ENCODE measurements at places on chromosomes 1 and 21.

GRCh38 chr1:35692317-35692716 lies 26.4 kb downstream of the C1orf216 start:
- no peak for DNase-seq

DNA sequence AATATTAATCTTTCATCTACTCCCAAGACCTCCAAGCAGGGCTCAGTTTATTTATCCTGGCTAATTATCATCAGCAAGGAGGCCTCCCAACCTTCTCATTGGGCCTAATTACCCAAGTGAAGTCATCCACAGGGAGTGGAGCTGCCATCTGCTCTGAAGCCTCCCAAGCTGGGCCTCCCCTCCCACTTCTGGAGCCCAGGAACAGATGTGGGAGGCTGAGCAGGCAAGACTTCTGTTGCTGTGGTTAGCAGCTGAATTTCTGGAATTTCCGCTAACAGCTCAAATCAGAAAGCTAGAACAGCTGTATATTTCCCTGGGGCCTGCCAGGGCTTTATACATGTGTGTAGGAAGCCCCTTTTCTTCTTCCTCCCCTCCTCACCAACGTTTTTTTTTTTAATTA lies 127.5 kb downstream of the UCK2 start:
- DNase-seq: no peak

DNA sequence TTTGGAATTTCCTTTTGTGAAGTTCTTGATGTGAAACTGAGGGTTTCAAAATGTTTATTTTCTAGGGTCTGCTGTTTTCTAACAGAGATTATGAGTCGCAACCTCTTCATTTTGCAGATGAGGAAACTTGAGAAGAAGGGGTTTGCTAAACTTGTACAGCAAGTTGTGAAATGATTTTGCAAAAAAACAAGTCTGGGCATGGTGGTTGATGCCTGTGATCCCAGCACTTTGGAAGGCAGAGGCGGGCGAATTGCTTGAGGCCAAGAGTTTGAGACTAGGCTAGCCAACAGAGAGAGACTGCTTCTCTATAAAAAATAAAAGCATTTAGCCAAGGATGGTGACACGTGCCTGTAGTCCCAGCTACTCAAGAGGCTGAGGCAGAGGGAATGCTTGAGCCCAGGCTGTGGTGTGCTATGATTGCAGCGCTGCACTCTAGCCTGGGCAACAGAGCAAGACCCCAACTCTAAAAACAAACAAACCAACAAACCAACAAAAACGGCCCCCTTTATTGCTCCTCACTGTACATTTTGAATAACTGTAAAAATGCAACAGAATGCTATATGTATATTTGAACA lies 9.9 kb downstream of the TRIM67 start:
- DNase-seq: no peak

DNA sequence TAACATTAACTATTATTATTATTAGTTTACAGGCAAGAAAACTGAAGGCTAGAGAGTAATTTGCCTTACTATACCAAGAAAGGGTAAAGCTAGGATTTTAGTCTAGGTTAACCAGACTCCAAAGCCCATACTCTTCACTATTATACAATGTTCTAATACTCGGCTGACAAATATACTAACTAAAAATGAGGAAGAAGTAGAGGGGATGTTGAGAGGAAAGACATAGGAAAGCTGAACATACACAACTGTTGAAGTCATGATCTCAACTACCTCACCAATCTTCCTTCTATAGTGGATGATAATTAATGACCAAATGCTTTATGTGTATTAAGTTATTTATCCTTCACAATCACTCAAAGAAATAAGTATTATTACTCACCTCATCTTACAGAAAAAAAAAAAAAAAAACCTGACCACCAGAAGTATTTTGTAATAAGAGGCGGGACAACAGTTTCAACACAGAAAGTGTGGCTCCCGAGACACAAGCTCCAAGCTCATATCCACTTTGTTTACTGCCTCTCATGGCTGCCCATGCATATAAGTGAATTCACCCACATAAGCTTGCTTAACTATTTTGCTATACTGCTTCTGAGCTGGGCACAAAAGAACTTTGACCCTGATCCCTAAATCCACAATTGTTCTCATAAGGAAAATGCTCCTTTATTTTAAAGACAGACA lies 78.0 kb downstream of the USP1 start:
- DNase-seq: no peak

- DNase-seq: no peak
These were observed 6.7 kb downstream of the HECTD3 start for GRCh38 chr1:45004281-45004920.

DNA sequence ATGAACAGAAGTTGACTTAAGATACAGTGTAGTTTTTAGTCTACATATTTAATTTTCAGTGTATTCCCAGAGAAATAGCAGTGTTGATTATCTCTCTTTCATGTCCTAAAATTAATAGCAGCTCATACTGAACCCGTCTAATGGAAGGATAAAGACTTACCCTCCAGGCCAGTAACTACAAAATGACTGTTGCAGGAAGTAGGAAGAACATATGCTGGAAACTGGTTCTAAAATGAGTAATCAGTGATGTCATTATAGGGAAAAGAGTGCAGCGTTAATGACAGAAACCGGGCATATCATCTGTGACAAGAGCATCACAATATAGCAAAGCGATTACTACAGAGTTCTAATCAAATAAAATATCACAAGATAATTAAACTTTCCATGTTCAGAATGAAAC lies 385.5 kb downstream of the SMYD3 start:
- no peak for DNase-seq

DNA sequence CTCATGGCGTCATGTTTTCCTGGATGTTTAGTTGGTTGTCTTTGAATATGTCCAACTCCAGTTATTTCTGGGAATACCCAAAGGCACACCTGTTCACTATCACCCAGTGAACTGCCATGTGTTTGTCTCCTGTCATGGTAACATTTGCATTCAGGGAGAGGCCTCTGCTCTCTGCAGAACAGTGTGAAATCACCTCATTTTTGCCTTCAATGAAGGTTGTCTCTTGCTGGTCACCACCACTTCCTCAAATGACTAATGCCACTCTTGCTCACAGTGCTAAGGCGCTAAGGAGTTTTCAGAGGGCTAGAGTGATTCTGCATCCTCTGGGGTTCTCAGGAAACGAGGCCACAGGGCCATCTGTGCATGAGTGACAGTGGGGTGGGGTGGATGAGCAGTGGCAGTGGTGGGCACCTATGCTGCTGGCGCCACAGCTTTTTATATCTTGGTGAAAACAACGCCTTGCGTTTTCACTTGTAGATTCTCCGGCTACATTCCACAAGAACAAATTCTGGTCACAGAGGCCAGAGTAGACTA lies 60.0 kb upstream of the ATP5PO start:
- DNase-seq: peak; percentile 36

- DNase-seq: no peak
These were observed 919 bp downstream of the CHI3L1 start for GRCh38 chr1:203185585-203185984.

GRCh38 chr21:38599381-38599975 lies 101.2 kb upstream of the ERG start:
- DNase-seq: no peak

GRCh38 chr1:222561656-222562055 lies 13.8 kb upstream of the HHIPL2 start:
- no peak for DNase-seq

- no peak for DNase-seq
These were observed 24.8 kb upstream of the SLFNL1 start for GRCh38 chr1:41046347-41046775.

DNA sequence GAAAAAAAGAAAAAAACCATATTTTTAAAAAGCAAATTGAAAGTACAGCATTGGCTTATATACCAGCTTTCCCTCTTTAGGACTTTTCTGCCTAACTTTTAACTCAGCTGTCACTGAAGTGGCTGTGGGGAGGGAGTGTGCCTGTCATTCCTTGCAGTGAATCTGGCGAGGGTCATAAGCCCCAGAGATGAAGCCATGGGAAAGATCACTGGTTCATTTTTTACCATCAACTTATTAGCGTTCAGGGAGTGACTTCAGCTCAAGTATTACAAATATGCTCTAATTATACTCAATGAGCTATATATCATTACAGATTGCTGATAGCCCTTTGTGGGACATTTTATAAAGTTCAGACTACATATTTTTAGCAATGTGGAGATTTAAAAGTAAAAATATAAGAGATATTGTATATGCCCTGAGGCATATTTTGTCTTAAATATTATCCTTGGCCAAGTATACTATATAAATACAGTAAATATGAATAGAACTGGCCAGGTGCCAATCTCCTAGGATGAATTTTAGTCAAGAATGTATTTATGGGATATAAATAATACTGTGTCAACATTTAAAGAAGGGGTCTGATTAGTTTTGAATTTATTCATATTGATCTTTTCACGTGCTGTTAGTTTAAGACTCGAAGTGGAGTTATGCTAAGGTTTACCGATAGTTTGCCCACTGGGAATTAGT lies 4.4 kb downstream of the TGFB2 start:
- no peak for DNase-seq
